ENCODE measurements at places on chromosomes 5 and 9. TPM values are rescaled to one million over a fixed set of nuclear protein-coding genes. Genes with fewer than 3 reads are reported as not detected.

Gene NSA2
- 82.8 TPM for total RNA-seq

Gene FAM151B
- 19.2 TPM for total RNA-seq

Gene SOX30
- under 0.01 TPM for total RNA-seq

Gene PCA3
- total RNA-seq: 0.36 TPM

Gene SREK1
- total RNA-seq: 86.5 TPM

Gene TXNDC8
- total RNA-seq: not detected

Gene RORB
- 0.36 TPM for total RNA-seq

Gene DMRT2
- total RNA-seq: not detected

Gene PCDHGA2
- 2.7 TPM for total RNA-seq

Gene NR4A3
- 0.36 TPM for total RNA-seq

Gene GARIN3
- not detected for total RNA-seq

Gene FOXD4L4
- total RNA-seq: under 0.01 TPM

Gene SHISAL2B
- not detected for total RNA-seq

Gene DAPK1
- total RNA-seq: 42.7 TPM

Gene ARL10
- total RNA-seq: 8.3 TPM

Gene NDUFS6
- 23.9 TPM for total RNA-seq

Gene IL3
- not detected for total RNA-seq

Gene GLIPR2
- 33.3 TPM for total RNA-seq

Gene DBH
- not detected for total RNA-seq

Gene CMYA5
- 2.1 TPM for total RNA-seq

Gene ELAVL2
- 0.36 TPM for total RNA-seq

Gene CFAP77
- total RNA-seq: 0.36 TPM

Gene PRRC2B
- total RNA-seq: 61.6 TPM

Gene ANKRD20A1
- not detected for total RNA-seq

Gene DMRT3
- total RNA-seq: not detected

Gene PLGRKT
- total RNA-seq: 15.6 TPM

Gene OTP
- under 0.01 TPM for total RNA-seq

Gene RNF183
- total RNA-seq: not detected

Gene MEGF10
- 3.2 TPM for total RNA-seq

Gene PDCD1LG2
- 4.7 TPM for total RNA-seq

Gene SLC45A2
- total RNA-seq: 0.59 TPM

Gene PDE6A
- under 0.01 TPM for total RNA-seq

Gene ECM2
- total RNA-seq: 62.2 TPM

Gene PCDHGA6
- total RNA-seq: 5.1 TPM

Gene CBY3
- total RNA-seq: not detected

Gene BTNL9
- not detected for total RNA-seq

Gene ANKRD31
- 0.29 TPM for total RNA-seq

Gene PTTG1
- total RNA-seq: 29.8 TPM

Gene CDKN2A
- 32.1 TPM for total RNA-seq

Gene HNRNPA0
- 24.2 TPM for total RNA-seq

Gene SLC34A1
- total RNA-seq: not detected

Gene WWC1
- 1.4 TPM for total RNA-seq

Data from osteoblast (primary cell).